ENCODE measurements at places on chromosomes 2 and 18.
A peak's percentile ranks its signal among the peaks of the same experiment; 100 is the strongest.

DNA sequence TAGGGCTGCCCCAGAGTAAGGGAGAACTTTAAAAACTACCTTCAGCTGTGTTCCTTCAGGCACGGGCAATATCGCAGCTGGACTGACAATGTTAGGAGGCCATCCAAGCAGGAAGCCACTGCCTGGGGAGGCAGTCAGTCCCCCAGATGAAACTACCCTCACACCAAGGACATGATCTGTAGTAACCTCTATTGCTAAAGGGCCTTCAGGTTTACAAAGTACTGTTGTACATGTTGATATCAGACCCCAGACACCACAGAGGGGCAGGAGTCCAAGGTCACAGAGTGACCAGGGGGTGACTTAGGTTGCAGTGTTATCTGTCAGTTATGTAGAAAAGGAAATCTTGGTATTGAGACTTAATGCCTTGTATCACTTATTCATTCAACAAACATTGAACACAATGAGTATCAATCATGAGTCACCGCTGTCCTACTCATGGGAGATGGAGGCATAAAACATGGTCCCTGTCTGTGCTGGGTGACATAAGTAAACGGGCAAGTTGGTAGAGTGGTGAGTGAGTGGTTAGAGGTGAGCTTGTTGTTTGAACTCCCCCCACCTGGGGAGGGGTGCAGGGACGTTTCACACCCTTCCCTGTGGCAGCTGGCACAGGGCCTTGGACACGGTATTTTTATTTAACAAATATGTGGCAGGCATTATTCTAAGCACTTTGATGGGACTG, 7.1 kb downstream of the CABLES1 start:
- DNase-seq = no peak

GRCh38 chr18:31156821-31157763, 5.6 kb downstream of the DSC1 start:
- DNase-seq = no peak

DNA sequence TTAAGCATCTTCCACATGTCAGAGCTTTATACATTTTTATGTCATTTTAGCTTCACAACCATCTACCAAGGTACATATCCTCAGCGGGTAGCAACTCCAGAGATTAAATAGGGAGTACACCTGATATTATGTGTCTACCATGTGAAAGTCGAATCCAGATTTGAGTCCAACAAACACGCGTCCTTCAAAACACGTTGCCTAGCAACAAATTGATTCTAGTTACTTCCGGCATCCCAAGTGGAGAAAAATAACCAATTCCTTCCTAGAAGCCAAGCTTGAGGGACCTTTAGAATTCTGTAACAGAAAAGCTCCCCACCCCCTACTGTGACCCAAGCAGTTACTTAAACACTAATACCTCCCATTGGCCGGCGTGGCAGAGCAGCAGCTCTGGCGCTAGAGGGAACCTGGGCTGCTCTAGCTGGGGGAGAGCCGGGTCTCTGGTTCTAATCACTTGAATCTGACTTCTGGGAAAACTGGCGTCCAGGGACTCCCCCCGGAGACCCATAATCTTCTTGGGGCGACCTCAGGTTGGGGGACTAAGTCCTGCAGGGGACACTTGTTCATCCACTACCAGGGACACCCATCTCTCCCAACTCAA, at the start of gene ERICH2:
ERICH2 (plus strand) TSS at position 371 of the 598 bp plus-strand sequence. CDS start 304 bp downstream, outside the sequence.
- peak; percentile 16 for DNase-seq

GRCh38 chr2:14927021-14927564, 294.6 kb downstream of the LRATD1 start:
- no peak for DNase-seq

- no peak for DNase-seq
These were observed 403.7 kb downstream of the CCDC85A start for GRCh38 chr2:56587456-56587855.

DNA sequence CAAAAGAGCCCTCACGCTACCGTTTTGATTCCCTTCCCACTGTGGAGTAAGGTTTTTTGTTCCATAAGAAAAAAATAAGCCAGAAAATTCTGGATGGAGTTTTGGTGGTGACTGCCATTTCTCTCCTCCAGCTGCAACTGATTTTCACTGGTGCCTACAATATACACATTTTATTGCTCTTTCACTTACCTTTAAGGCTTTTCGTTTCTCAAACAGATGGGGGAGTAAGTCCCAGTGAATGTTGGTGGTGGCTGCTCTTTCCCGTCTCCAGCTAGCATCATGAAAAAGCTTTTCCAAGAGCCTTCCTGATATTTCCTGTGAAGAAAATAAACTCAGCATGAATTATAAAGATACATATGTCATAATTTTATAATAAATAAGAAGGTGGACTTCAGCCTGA, 932.5 kb upstream of the PIK3C3 start:
- DNase-seq = no peak

- DNase-seq = no peak
These were observed 130.1 kb upstream of the GALNT5 start for GRCh38 chr2:157127249-157128012.

- no peak for DNase-seq
These were observed 662.3 kb downstream of the IRS1 start for GRCh38 chr2:226137201-226137811.

DNA sequence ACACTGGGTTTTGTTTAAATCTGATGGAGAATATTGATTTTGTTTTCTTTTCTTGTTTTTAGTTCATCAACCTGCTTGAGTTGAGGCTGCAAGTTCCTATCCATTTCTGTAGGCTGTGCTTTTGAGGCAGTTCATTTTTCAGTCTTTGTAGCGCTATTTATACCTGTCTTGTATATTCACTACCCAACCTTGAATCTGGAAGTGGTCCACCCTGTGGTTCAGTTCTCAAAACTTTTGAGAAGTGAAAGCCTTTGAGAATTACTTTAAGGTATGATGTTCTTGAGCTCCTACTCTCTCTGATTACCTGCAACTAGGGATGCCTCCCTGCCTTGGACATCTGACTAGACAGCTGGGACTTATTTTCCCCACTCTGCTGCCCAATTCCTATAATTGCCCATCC, 53.5 kb upstream of the KCNE4 start:
- no peak for DNase-seq

DNA sequence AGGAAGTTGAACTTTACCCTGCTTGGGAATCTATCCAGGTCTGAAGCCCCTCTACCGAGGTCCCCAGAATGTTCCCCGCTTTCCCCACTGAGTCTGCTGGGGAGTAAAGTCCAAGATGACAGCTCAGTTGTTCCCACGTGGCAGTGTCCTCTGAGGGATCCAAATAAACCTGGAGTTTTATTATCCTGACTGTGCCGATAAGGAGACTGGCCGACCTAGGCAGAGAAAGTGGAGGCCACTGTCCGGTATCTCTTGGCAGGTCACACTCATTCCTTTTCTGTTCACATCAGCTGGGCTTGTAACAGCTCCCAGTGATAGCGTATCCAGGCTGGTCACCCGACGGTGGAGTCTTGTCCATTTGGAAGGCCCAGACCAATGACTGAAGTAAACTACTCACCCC, 27.5 kb upstream of the C18orf32 start:
- no peak for DNase-seq

DNA sequence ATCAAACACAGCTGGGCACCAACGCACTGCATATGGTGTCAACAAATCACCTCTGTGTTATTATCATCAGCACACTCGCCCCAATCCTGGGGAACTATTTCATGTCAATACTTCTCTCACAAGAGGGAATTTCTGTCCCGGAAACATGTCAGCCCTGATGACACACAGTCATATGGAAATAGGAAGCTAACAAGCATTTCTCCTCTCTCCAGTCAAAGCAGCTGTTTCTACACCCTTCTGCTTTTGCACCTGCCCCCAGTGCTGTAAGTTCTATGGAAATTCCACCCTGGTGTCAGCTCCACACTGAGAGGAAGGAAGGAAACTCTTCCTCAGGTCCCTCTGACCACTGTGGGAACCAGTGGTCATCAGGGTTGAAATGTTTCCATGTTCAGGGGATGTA, 447.6 kb upstream of the ID2 start:
- DNase-seq = no peak

DNA sequence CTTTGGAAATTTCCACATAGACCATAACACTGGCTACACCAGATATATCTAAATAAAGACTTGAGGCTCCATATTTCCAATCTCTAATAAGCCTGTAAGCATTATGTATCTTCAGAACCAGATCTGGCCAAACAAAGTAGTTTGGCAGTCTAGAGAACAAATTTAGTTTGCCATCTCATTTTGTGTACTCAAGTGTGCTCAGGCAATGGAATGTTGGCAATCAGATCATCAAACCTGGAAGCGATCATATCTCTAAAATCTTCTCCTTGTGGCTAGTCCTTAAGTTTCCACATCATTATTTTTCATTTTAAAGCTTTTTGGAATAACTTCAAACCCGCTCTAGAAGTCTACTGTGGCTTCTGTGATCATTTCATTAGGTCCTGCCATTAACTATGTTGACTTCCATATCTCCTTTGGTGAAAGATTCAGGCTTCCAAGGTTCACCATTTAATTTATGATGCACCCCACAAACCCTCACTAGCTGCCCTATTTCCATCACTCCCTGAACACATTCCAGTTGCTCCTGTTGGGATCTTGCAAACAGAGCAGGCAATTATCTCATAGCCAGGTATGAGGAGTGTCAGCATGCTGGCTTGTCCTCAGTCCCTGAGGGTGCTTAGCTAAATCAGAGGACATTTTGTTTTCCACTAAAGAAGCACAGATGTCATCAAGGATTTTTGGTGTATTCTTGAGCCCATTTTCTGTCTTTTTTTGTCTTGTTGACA, 46.2 kb downstream of the WDR75 start:
- DNase-seq = no peak

- DNase-seq = no peak
These were observed 377.2 kb downstream of the EN1 start for GRCh38 chr2:118470297-118470696.

DNA sequence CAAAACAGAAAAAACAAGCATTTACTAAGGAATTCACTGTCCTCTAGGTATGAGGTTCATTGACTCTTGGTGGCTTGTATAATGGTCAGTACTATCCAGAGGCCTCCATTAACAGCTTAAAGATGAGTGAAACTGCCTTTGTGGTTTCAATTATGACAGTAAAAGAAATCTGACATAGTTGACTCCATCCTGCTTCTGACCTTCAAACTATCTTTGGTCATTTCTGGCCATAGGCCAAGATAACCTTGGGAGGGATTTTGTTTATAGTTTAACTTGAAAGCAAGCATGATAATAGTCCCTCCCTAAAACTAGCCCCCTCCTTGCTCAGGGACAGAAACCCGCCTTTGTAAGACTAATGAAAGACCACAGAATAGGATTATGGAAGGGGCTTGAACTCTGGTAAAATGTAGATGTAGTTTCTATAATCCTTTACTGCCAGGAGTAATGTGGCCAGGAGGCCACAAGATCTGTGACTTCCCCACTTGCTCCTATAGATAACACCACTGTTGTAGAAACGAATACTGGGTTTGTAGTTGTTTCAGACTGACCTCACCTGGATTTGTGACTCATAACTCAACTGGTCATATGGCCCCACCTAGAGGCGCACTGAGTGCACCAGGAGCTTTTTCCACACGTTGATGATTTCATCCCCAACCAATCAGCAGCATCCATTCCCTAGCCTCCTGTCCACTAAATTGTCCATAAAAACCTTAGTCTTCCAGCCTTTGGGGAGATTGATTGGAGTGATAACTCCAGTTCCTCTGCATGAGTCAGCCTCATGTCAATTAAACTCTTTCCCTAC, 8.6 kb upstream of the PLEKHM3 start:
- peak; percentile 17 for DNase-seq

- DNase-seq = peak; percentile 1
These were observed 289.0 kb upstream of the TFPI start for GRCh38 chr2:187842978-187843847.

DNA sequence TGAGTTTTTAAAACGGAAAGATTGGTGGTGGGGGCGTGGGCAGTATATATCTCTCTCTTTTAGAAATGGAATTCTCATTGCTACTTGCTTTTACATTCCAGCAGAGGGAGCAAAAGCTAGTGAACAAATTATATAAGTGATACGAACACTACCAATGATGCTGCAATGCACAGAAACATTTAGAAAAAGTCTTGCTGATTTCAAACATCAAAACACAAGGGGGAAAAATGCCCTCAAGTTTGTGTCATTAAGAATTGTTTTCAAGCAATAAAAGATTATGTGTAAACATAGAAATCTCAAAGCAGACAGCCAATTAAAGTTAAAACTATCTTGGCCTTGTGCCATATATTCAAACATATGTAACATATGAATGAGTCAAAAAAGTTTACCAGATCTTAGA, 296.3 kb upstream of the KCNJ3 start:
- DNase-seq = no peak

- no peak for DNase-seq
These were observed 5.4 kb downstream of the MARS2 start for GRCh38 chr2:197710424-197711042.

GRCh38 chr18:11147371-11147951, 1.9 kb downstream of the PIEZO2 start:
- no peak for DNase-seq

GRCh38 chr2:160254189-160254762, 54.2 kb upstream of the ITGB6 start:
- DNase-seq = no peak

- no peak for DNase-seq
These were observed 61.3 kb downstream of the ALPK2 start for GRCh38 chr18:58567453-58568196.

DNA sequence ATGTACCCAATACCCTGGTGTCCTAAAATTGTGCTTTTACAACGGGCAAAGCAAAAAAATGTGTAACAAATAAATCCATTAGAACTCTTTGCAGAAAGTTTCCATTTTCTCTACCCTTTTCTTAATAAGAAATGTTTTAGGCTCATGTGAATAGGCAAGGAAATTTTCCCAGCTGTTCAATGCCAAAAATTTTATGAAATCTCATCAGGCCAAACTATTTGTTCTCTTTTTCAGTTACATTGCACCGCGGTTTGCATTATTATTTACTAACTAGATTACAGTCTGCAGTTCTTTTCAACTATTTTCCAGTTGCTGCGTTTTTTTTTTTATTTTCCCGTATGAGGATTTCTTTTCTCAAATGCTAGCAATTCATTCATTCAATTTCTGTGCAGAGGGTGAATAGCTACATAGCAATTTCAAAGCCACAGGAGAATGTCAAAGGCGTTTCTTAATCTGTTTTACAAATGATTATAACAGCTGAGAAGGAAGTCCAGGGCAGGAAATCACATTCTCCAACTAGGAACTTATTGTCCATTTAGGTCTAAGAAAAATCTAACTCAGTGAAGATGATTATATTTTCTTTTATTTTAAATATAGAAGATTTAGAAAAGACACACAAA, 367.5 kb upstream of the MMADHC start:
- DNase-seq = no peak

- DNase-seq = no peak
These were observed 119.4 kb downstream of the ARHGAP15 start for GRCh38 chr2:143248631-143249030.
